HuH-7 (cell line): ENCODE measurements at places on chromosomes 12 and 14.

DNA sequence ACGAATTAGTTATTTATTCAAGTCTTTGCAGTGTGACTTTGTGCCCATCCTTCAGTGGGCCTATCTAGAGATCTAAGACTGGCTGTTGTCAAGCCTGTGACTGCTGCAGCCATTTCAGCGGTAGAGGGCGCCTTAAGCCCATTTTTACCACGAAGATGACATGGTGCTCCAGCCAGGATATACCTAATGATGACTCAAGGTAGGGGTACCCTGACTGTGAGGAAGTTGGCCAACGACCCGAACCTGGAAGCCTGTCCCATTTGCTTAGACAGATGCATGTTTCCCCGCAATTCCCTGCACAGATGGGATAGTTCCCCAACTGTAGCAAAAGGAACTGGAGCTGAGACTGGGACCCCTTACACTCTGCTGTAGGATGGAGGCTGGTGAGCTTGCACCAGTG is 41.3 kb downstream of the RAB3IP start:
- DNase-seq, result peak; percentile 39

GRCh38 chr12:75259143-75259542 is 49.5 kb upstream of the KCNC2 start:
- no peak for DNase-seq

DNA sequence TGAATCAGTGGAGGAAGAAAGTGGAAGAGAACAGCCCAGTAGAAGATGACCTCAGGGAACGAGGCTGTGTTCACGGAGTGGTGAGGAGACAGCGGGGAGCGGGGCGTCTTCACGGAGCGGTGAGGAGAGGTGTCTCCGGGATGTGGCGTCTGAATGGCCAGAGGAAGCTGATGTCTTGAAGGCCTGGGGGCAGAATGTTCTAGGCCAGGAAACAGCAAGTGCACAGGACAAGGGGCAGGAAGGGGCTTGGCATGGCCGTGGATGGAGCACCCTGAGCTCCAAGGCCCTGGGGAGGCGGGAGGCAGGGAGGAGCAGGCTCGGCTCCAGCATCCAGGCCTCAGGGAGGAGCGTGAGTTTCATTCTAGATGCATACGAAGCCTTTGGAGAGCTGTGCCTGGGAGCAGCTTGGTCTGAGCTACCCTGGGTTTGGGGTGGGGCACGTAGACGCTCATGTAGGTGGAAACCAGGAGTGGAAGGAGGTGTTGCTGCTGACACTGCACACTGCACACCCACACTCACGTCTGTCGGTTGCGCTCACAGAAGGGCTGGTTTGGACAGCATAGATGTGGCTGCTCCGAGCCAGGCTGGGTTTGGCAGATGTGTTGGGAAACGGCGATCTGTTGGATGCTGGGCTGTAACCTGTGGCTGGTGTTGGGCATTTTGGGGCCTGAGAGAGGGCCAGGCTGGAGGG is 131.6 kb downstream of the ADGRD1 start:
- DNase-seq, result no peak

- DNase-seq, result no peak
Observed at GRCh38 chr14:68292441-68293215, 473.0 kb downstream of the RAD51B start.

DNA sequence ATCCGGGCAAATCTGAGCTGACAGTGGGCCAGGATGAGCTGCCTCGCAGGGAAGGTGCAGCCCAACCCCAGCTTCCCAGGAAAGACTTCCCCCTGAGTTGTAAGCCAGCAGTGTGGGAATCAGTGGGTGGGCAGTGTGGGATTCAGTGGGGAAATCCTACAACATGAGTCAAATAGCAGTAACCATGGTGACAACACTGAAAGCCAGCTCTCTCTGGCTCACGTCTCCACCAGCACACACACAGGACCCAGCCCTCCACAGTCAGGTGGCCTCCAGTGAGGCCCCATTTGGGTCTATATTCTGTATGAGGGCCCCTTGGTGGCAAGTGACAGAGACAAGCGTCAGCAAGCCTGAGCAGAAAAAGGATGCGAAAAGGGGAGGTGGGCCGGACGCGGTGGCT is 6.0 kb upstream of the LGALS3 start:
- no peak for DNase-seq

DNA sequence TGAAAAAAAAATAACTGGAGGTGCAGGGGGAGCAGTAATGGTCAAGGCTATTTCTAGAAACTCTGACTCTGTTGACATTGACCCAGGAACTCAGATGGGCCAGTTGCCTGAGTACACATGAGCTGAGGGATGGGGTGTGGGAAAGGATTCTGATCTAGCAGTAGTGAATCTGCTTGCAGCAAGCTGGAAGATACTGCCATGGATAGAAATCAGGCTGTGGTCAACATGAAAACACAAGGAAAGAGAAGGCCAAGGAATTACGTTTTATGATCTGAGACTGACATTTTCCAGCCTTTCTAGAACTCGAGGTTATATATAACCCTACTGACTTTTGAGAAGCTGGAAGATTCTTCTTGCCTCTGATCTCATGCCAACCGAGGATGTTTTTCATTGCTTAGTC is 90.0 kb downstream of the ANO6 start:
- no peak for DNase-seq

- no peak for DNase-seq
Observed at GRCh38 chr12:127038761-127039160, 1228.2 kb upstream of the TMEM132C start.

DNA sequence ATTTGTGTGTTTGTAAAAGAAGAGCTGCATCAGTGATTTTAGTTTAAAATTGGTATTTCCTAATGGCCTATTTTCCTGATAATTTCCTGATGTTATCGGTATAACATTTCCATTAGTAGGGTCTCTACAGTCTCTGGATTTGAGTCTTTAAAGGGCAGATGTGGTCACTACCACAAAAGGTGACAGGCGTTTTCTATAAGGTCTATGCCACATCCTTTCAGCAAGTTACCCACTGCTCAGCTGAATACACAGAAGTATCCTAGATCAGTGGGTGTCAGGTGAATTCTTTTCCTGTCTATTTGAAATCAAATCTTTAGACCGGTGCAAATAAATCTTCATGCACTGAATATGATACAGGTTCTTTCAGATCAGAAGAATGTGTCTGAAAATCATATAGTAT is 90.2 kb downstream of the LIN7A start:
- no peak for DNase-seq

- DNase-seq, result no peak
Observed at GRCh38 chr12:133202493-133203343, 21.4 kb downstream of the ZNF268 start.

- DNase-seq, result no peak
Observed at GRCh38 chr12:5377997-5378592, 53.8 kb upstream of the NTF3 start.

DNA sequence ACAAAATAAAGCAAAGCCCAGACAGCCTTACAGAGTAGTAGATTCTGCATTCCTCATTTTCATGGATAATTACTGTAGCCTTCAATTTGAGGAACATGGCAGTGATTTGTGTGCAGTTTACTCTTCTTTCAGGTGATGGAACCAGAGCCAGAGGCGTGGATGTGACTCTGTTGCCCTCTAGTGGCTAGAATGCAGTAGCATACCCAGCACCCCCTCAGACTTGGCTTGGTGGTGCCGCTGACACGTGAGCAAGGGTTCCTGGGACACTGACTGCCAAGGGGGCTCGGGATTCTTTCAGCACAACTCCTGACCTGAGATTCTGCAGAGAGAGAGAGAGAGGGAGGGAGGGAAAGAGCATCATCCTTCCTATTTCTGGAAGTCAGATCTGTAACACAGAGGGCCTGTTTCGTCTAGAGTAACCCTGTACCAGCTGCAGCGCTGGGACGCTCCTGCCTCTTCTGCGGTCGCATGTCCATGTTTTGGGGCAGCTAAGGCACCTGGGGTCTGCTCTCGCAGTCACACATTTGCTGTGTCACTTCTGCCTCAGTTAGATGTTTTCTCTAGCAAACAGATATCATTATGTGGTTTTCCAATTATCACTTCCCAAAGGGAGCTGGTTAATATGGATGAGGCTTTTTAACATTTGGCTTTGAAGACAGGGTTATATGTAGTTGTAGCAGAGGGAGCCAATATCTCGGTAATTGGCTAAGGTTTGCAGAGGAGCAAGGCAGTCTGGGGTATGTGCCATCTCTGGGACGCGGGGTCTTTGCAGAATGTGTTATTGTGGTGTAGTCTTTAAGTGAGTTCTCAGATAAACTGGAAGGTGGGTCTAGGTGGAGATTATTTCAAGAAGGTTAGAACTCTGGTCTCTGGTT is 428.1 kb downstream of the NRXN3 start:
- DNase-seq, result peak; percentile 51

GRCh38 chr12:131803961-131804521 is 24.2 kb upstream of the MMP17 start:
- DNase-seq, result no peak

GRCh38 chr14:92938235-92938875 is 15.4 kb downstream of the CHGA start:
- DNase-seq, result no peak

DNA sequence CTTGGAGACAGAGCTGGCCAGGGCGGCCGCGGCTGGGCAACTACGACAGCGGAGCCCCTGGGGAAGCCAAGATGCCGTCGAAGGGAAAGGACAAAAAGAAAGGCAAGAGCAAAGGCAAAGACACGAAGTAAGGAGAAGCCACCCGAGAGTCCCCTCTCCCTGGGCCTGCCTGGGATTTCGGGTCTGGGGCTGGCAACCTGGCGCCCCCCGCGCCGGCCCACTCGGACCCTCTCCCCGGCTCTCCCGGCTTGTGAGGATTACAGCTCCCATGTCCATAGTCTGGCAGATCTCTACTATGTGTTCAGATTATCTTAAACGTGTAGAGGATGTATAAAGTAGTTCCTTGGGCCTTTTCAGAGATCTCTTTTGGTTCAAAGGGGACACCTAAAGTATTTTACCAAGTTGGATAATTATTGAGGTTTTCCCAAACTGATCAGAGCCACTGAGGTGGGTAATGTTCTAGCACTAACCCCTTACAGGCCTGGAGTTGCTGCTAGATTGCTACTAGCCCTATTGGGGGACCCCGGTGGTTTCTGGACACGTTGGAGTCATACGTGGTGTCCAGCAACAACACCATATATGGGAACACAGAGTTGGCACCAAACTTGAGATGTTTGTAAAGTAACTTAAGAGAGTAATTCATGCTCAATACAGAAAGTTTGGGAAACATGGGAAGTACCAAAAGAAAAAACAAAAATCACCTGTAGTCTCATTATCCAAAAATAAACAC is 424 bp downstream of the BBOF1 start:
- no peak for DNase-seq

- no peak for DNase-seq
Observed at GRCh38 chr12:78864870-78865463, 393 bp downstream of the SYT1 start.

- no peak for DNase-seq
Observed at GRCh38 chr14:95226801-95227200, 69.5 kb upstream of the DICER1 start.

DNA sequence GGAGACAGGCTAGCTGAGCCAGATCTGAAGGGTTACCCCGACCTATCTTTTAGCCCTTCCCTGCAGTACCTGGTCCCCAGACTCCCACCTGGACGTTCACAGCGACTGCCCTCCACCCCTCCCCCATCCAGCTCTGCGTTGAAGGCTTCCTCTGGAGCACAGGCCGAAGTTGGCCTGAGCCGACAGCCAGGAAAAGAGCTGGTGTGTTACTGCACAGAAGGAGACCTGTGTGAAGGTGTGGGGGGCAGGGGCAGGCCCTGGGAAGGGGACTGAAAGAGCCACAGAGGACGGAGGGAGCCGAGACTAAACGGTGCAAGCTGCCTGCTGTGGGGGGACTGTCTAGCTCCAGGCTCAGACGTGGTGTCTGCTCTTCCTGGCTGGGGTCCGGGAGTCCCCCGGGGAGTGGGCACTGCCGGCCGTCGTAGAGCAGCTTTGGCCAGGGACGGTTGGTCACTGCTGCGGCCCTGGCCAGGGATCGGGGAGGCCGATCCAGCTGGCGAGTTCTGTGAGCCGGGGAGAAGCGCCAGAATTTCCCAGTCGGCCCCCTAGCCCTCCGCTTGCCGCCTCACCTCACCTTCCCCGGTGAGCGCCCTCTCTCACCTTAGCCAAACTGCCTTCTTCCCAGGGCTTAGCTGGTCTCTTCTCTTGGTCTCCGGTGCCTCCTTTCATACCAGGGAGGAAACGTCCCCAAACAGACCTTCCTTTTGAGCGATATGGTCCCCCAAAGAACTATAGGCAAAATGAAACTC is 899 bp upstream of the COL2A1 start:
- no peak for DNase-seq

DNA sequence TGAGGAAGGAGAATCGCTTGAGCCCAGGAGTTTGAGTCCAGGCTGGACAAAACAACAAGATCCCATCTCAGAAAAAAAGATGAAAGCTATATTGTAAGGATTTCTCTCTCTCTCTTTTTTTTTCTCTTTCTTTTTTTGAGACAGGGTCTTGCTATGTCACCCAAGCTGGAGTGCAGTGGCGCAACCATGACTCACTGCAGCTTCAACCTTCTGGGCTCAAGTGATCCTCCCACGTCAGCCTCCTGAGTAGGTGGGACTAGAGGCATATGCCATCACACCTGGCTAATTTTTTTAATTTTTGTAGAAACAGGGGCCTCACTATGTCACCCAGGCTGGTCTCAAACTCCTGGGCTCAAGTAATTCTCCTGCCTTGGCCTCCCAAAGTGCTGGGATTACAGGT is 5.8 kb upstream of the MRPL42 start:
- no peak for DNase-seq

DNA sequence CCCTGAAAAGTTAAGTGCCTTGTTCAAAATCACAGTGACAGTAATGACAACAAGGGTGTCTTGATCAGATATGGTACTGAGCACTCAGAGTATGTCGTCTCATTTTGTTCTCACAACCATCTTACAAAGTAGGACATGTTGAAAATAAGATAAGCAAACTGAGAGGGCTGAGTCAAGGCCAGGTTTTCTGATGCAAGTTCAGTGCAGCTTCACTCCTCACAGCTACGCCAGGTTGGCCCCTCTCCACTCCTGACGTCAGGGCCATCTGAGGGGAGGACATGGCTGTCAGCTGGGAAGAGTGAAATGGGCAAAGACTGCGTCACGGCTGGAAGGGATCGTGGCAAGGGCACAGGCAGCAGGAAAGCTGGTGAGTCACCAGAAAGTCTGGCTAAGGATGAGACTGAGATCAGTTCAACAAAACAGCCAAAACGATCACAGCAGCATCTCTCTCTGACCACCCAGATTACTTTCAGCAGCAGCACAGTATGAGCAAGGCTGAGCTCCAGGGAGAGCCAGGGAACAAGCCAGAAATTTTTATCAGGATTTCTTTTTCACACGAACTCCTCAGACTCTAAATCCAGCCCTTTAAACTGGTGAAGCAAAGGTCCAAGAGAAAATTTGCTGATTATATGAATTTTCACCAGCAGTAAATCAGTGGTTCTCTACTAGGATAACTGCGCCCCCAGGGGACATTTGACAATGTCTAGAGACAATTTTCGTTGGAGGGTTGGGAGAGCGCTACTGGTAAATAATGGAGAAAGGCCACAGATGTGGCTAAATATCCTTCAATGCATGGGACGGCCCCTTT is 297.9 kb upstream of the AMIGO2 start:
- no peak for DNase-seq
